T follicular helper cell (primary cell): ENCODE measurements at places on chromosomes 1 and 21.

GRCh38 chr1:64624218-64624713 lies 120.6 kb upstream of the RAVER2 start:
- DNase-seq = no peak

- DNase-seq = no peak
Observed at GRCh38 chr1:211210052-211210451, 49.1 kb upstream of the RCOR3 start.

- DNase-seq = no peak
Observed at GRCh38 chr1:55575571-55576279, 360.6 kb upstream of the USP24 start.

DNA sequence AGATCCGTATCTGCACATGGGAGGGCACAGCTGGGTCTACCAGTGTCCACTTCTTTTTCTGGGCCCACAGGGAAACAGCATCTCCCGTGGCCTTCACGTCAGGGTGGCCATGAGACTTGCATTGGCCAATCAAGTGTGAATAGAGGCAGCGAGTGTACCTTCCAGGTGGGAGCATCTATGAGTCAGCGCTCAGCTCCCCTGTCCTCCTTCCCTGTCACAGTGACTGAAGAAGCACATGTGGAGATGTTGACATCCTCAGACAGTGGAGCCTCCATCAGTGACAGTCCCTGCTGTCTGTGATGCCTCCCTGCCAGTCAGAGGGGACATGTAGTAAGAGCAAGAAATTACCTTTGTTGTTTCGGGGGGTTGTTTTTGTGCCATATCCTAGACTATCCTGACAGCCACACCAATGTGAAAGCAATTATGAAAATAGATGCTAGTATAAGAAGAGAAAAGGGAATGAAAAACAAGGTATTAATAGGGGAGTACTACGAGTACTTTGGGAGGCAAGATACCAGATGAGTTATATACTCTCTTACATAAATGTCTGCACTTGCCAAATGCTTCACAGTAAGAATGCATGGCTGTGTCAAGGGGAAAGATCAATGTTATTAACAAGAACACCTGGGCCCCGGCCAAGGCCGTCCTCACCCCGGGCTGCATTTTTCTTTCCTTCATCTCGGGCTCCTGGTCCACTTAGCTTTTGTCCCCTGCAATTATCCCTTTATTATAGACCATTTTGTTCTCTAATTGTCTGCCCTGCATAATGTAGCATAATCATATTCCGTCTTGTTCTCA lies 86.0 kb downstream of the MATN1 start:
- DNase-seq = no peak

DNA sequence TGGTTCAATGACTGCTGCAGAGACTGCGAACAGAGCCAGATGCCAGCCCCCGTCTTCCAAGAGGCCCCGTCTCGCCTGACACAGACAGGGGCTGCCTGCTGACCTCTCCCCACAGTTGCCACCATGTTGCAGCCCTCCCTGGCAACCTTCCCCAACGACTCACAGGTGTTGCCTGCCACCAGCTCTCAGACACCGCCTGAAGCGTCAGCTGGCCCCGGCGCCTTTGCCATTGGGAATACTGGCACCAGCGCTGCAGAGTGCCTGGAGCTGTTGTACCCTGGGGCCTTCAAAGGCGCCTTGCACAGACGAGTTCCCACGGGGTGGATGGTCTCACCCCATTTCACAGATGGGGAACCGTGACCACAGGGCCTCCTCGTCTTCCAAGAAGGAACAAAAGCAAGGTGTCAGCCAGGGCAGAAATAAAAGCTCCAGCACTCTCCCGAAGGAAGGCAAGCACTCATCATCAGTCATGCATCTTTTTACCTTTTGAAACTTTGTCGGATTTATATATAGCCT lies 167.0 kb downstream of the ADSS2 start:
- no peak for DNase-seq
